Activated naive CD8-positive, alpha-beta T cell treated with anti-CD3 and anti-CD28 coated beads, Interleukin-2, amount 10 ng/mL, durations not matched to agents 7 days and 5 days (primary cell): ENCODE measurements at places on chromosomes 2 and 18. TPM values are rescaled to one million over a fixed set of nuclear protein-coding genes. Genes with fewer than 3 reads are reported as not detected.

DNA sequence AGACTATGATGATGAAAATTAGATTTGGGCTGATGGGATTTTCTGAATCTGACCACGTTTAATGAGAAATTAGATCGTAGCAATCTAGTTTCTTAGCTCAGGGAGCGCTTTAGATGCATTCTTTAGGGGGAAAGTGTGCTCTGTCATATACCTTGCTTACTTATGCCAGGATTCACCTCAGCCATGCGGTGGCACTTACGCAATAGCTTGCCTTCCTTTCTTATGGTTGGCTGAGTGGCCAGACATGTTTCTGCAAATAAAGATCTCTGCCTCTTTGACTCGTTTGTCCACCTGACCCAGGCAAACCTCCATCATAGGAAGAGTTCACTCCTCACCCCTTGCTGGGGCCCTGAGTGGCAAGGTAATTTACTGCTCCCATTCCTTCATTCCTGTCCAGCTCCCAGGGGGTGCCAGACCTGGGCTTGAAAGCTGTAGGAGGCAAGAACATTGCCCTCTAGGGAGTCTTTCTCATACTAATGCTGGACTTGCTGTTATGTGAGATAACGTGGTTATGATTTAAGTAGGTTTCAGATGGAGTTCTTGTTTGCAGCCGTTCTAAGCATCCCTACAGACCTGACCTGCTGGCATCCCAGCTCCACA is 57.1 kb downstream of the FBLN7 start:
- no peaks in the 10 kb centered on the region for H3K27me3 ChIP-seq
- H3K4me1 ChIP-seq = peaks cover 11% of the 10 kb centered on the region
- no peak overlapping the region for H3K27ac ChIP-seq
- H3K36me3 ChIP-seq = peaks cover 10% of the 10 kb centered on the region

GRCh38 chr2:177573120-177573519 is 180.5 kb downstream of the AGPS start:
- H3K27ac ChIP-seq = no peak overlapping the region
- H3K4me1 ChIP-seq = peaks cover 1% of the 10 kb centered on the region
- DNase-seq = no peak
- H3K36me3 ChIP-seq = no peaks in the 10 kb centered on the region
- H3K27me3 ChIP-seq = peaks cover 13% of the 10 kb centered on the region
- H3K4me3 ChIP-seq = no peak overlapping the region

DNA sequence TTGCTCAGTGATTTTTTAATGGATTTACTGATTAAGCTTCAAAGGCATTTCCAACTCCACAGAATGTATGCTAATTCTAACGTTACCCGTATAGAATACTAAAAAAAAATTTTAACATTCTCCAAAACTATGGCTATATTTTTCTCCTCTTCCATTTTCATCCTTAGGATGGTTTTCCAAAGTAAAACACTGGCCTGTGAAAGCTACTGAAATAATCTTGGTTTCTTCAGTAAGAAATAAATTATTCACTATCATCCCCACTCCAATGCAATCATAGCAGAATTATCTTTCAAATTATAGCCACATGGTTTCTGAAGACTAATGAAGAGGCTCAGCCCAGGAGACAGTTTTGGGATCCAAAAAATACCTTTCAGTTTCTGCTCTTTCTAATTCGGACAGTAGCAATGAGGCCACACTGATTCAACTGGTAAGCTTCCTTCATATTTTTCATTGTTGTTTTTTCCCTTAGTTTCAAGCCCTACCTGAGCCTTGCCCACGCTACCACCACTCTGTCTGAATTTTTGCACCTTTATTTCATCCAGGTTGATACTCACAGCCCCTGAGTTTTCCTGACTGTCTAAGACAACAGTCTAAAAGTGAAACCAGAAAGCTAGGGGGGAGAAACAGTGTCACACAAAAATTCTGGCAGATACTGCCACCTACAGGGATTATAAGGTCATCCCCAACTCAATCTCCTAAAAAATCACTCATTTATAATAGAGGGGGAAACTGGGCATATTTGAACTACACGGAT is 887.9 kb downstream of the NRXN1 start:
- peak overlapping the region; percentile 84 for H3K4me3 ChIP-seq
- peak; percentile 15 for DNase-seq
- peak overlapping the region; percentile 77 for H3K27ac ChIP-seq
- no peaks in the 10 kb centered on the region for H3K36me3 ChIP-seq

Gene SH2D6
- total RNA-seq = 1.4 TPM

Gene VWA3B
- not detected for total RNA-seq

Gene LOXHD1
- total RNA-seq = 0.39 TPM

Gene CFC1
- total RNA-seq = not detected
